ENCODE measurements at places on chromosomes 5 and 9.

DNA sequence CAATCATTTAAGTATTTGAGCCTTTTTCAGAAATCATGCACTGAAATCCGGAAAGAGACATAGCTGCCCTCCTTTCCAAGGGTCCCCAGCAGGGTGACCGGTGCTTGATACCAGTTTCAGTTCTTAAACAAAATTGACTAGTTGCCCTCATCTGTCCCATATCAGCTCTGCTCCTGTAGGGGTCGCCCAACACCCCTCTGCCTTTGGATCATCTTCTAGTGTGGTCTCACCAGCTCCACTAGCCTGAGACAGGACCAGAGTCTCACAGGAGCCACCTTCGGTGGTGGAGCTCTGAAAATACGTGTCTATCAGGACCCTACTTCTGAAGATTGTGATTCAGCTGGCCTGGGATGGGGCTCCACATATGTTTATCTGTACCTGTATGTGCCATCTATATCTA is 428.2 kb downstream of the ENC1 start:
- no peak for DNase-seq

GRCh38 chr5:86894056-86894455 is 276.3 kb downstream of the COX7C start:
- no peak for DNase-seq

GRCh38 chr5:87372705-87373104 is 40.0 kb downstream of the CCNH start:
- no peak for DNase-seq

GRCh38 chr5:174490728-174491127 is 233.7 kb upstream of the MSX2 start:
- DNase-seq: no peak
